NCI-H1417 treated with DMSO at 0.1 percent for 48 hours (cell line): ENCODE measurements at places on chromosomes 1 and 21.

- DNase-seq = no peak
Measured at GRCh38 chr21:33787431-33787830, 128.2 kb downstream of the ATP5PO start.

DNA sequence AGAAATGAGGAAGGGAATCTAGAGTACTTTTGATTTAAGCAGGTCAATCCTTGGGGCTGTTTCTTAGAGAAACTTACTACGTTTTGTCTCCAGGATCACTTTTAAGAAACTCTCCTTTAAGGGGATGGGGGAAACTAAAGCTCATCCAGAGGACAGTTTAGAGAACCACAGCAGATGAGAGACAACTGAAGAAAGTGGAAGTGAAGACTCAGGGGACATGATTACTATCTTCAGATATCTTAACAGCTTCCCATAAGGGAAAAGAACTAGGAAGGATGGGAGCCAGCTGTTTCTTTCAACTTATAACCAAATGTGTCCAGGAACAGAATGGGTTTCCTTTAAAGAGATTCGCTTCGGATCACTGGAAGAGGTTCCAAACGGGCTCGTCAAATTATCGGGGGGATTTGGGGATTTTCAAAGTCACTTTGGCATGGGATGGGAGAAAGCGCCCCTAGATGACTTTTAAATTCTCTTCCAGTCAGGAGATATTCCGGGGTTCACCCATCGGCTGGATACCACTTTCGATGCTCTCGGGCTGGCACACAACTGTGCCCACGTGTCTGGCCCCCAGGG lies 1.2 kb downstream of the SCMH1 start:
- no peak for DNase-seq

DNA sequence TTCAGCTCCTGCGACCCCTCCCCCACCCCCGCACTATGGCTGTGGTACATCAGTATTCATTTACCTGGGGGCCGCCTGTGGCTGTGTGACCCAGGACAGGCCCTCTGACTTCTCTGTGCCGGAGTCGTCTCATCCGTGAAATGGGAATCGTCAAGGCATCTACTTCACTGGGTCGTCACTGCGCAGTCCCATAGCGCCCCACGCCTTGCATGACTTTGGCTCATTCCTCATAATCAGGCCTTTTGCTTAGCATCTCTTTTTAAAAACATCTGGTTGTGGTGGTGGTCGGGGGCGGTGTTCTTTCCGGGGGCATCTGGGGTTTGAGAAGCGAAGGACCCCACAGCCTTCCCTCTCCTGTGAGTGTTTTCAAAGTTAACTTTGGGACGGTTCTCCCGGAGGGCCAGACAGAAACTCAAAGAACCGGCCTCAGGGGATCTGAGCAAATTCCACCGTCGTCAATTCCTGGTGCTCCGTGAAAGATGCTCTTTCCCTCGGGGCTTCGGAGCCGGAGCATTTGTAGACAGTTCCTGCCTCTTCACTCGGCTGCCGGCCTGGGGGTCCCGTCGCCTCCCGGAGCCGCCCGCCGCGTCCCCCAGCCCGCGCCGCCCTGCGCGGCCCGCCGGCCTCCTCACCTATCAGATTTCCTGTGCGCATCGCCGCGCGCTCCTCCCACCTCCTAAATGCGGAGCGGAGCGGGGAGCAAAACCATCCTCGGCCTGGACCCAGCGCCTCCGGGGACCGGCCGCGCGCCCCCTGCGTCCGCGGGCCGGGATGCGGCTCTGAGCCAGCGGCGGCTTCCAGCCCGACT lies at the start of gene B3GALT5:
Gene B3GALT5, plus strand, starts transcription at position 708 of the 808 bp plus-strand sequence. CDS start 47,620 bp downstream, outside the sequence.
- DNase-seq = no peak

GRCh38 chr1:234627009-234627950 lies 17.3 kb upstream of the IRF2BP2 start:
- DNase-seq = no peak

GRCh38 chr21:29586696-29587095 lies 288.0 kb downstream of the BACH1 start:
- no peak for DNase-seq

- no peak for DNase-seq
Measured at GRCh38 chr1:58406301-58407071, 140.0 kb downstream of the OMA1 start.

DNA sequence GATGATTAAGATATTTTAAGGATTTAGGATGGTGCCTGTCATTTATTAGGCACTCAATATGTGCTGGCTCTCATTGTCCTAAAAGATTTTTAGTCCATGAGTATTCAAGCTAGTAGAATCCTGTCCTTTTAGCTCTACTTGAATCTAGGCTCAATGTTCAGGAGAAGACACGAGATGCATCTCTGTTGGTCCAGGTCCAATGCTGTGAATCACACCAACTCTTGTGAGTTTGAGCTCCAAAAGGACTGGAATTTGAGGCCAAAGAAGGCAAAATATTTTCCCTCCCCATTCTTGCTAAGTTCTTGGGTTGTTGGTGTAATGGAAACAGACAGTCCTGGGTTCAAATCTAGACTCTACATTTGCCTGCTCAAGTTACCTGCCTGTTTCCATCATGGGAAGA lies 1.4 kb upstream of the PODN start:
- DNase-seq = no peak

DNA sequence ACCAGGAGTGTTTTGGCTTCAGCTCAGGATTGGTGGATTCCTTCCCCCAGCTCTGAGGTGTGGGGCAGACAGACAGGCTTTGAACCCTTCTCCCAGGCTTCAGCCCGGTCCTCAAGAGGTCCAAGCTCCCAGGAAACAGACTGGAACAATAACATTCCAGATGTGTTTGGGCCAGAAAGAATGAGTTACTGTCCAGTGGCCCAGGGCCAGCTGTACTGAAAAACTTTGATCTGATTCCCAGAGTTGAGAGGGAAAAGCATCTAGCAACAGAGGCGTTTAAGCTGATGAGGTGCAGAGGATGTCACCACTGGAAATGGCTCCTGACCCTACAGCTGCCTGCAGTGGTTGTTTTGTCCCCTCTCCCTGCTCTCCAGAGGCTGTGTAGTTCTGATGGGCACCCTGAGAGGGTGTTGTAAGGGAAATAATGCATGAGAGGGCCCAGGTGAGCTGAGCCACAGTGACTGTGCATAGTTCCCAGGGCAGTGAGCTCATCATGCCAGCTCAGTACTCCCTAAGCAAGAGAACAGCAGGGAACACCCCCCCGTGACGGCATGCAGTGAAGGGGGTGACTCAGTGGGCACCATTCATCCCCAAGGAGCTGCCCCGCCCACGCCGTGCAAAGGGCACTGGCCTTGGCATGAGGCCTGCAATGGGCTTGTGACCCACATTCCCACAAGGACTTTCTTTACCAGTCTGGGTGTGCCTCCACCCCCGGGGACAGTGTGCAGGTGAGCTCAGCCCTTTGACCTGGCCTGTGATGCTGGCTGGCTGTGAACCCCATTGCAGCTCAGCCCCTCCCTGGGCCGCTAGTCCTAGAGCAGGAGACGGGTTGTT lies 13.8 kb upstream of the SFN start:
- no peak for DNase-seq

- no peak for DNase-seq
Measured at GRCh38 chr1:89041119-89041641, 18.5 kb upstream of the GBP3 start.

DNA sequence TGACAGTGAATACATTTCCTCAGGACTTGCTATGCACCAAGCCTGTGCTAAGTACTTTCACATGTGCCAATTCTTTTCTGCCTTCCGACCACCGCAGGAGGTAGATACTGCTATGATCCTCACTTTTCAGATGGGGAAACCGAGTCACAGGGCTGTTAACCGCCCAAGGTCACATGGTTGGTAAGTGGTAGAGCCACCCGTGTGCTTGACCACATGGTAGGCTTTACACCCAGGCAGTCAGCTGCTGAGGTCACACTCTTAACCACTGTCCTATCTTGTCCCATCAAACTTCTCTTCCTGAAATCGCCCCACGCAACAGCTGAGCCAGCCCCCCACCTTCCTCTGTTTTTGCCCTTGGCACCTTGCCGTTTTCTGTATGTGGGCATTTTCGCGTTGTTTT lies 31.0 kb upstream of the SDHB start:
- DNase-seq = no peak

GRCh38 chr1:232267837-232268598 lies 361.9 kb downstream of the SIPA1L2 start:
- no peak for DNase-seq

DNA sequence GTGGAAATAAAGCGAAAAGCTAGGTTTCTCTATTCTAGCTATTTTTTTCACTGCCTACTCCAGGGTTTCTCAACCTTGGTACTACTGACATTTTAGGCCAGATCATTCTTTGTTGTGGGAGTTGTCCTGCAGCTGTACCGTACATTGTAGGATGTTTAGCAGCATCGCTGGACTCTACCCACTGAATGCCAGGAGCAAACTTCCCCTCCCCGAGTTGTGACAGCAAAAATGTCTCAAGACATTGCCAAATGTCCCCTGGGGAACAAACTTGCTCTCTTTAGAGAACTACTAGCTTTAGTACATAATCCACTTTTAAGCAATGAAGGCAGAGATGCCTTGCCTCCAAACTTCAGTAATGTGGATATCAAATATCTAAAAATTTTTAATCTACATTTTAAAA lies 122.8 kb downstream of the PLPPR5 start:
- no peak for DNase-seq

- no peak for DNase-seq
Measured at GRCh38 chr1:51518586-51519047, 449 bp downstream of the EPS15 start.

DNA sequence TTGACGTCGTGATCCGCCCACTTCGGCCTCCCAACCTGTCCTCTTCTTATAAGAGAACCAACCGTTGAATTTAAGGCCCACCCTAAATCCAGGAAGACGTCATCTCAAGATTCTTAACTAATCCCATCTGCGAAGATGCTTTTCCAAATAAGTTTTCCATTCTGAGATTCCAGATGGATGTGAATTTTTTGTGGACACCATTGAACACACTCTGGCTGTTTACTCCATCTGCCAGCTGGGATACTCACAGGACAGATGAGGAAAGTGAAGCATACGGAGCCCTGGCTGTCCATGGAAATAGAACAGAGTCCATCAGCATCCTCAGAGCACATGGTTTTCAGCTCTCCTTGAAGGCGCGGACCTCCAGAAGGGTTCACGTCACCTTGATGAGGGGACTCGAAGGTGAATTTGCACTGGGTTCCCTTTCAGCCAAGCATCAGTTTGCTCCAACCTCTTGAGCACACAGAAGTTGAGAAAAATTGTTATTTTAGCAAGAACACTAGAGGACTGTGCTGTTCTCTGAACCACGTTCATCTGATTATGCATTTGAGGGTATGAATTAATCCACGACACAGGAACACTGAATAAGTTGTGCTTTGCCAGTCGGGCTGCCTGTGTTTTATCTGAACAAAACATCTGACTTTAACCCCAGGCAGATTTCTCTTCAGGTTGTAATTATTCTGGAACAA lies 68.6 kb downstream of the KAZN start:
- no peak for DNase-seq

GRCh38 chr1:9242338-9242969 lies 7.9 kb downstream of the H6PD start:
- DNase-seq = no peak

DNA sequence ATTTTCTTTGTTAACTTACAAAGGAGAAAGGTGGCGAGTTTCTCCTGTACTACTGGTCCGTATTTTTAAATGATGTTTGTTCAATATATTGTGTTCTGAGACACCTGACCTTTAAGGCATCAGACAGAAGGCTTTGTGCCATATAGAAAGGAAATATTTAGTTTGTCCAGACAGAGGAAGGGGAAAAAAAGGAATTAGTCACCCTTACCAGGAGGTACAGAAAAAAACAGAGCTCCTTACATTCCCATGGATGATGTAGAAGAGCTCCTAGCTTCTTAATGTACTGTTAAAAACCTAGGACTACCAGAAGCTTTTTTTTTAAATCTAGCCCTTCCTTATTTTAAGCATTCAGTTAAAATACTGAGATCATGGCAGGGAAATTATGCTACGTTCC lies 12.4 kb upstream of the PODN start:
- DNase-seq = no peak

DNA sequence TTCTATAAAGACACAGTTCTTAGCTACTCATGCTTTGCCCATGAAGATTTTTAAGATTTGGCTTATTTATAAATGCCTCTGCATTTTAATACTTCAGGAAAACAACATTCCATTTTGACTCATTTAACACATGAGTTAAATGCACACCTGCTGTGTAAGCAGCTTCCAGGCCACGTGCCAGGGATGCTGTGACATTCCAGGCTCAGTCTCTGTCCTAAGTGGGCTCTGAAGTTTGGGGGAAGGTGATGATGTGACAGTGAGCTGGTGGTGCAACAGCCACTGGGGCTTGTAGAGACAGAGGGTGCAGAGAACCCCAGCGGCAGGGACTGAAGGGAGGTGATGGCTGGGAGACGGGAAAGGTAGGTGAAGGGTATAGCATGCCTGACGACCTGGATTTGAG lies 40.7 kb downstream of the HHAT start:
- no peak for DNase-seq

DNA sequence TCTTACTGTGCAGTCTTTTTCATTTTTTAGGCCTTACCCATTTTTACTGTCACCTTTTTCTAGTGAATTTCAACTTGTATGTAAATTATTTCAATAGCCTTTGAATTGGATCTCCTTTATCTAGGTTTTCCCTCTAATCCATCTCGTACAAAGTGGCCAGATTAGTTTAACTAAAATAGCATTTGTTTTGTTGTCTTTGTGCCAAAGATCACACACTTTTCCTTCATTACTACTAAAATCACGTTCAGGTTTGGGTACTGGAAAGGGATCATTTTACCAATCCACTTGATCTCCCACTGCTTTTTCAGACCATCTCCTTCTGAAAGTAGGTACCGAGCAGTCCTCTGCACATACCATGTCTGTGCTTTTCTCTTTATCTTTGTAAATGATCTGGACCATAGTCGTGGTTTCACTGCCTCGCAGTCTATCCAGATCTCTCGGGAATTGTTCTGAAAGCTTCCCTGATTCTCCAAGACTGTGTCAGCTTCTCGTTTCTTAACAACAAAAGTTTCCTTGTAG lies 20.1 kb downstream of the KDM1A start:
- DNase-seq = no peak

GRCh38 chr1:66947267-66947666 lies 22.5 kb downstream of the MIER1 start:
- no peak for DNase-seq

DNA sequence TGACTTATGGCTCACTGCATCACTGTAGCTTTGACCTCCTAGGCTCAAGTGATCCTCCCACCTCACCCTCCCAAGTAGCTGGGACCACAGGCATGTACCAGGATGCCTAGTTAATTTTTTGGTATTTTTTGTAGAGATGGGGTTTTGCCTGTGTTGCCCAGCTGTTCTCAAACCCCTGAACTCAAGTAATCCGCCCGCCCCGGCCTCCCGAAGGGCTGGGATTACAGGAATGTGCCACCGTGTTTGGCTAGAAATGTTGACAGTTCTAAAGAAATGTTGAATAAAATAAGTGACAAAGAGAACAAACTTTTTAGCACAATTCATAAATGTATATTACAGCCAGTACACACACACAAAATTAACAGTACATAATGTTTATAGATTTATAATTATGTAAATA lies 1586.1 kb downstream of the NCAM2 start:
- no peak for DNase-seq
